NCI-H2081 treated with DMSO at 0.1 percent for 48 hours (cell line): ENCODE measurements at places on chromosomes 2 and 18.
A peak's percentile ranks its signal among the peaks of the same experiment; 100 is the strongest.

DNA sequence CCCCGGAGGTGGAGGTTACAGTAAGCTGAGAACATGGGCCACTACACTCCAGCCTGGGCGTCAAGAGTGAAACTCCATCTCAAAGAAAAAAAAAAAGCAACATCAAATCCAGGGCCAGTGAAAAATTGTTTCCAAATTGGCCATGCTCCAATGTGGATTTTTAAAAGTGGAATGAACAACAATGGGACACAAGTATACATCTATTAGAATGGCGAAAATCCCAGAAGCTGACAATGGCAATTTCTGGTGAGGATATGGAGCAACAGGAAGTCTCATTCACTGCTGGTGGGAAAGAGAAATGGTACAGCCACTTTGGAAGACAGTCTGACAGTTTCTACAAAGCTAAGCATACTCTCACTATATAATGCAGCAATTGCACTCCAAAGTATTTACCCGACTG is 161.4 kb downstream of the UXS1 start:
- DNase-seq, result no peak

DNA sequence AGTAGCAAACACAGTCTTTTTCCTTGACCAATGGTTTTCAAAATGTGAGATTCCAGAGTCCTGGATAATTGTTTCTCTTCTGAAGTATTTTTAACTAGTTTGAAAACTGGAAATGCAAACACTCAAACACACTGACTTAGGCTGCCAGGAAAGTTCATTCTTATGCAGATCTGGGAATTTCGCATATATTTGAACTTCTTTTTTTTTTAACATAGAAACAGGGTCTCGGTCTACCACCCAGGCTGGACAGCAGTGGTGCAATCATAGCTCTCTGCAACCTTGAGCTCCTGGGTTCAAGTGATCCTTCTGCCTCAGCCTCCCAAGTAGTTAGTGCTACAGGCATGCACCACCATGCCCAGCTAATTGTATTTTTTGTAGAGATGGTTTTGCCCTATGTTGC is 79.6 kb downstream of the DYM start:
- DNase-seq, result no peak

DNA sequence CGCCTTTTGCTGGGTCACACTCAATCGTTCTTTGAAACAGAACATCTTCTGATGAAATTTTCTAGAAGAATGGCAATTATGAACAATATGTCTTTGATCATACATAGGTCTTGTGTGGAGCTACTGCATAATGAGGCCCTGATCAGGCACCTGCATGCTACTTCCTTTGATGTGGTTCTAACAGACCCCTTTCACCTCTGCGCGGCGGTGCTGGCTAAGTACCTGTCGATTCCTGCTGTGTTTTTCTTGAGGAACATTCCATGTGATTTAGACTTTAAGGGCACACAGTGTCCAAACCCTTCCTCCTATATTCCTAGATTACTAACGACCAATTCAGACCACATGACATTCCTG is 532 bp downstream of the UGT1A5 start:
- no peak for DNase-seq

DNA sequence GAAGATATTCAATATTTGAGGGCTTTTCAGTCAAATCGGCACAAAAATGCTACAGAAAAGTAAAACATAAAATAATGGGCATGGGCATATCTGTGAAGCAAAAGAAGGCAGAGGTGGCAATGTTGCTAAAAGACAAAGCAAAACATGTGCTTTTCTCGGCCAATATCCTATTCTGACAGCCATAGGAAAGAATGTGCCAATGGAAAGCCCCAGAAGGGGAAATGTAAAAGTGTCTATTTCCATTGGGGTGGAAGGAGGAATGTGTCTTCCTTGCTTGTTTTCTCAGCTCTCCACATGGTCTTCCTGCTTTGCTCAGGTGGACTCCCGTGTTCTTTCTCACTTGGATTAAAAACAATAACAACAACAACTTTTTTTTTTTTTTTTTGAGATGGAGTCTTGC is 13.7 kb upstream of the PER2 start:
- no peak for DNase-seq

DNA sequence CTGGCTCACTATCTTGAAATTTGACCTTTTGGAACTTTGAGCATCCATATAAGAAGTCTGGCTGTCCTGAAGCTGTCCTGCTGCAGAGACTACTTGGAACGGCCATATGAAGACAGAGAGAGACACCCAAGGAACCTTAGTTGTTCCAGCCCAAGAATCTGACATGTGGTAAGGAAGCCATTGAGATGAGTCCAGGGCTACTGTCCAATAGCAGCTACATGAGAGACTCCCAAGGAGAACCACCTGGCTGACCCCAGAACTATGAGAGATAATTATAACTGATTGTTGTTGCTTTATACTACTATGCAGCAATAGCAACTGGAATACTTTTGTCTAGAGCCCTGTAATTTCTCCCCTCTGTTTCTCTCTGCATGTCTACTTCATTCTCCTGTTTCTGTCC is 234.3 kb upstream of the TANK start:
- DNase-seq, result no peak

- no peak for DNase-seq
Measured at GRCh38 chr2:213288913-213289700, 4.8 kb downstream of the SPAG16 start.

DNA sequence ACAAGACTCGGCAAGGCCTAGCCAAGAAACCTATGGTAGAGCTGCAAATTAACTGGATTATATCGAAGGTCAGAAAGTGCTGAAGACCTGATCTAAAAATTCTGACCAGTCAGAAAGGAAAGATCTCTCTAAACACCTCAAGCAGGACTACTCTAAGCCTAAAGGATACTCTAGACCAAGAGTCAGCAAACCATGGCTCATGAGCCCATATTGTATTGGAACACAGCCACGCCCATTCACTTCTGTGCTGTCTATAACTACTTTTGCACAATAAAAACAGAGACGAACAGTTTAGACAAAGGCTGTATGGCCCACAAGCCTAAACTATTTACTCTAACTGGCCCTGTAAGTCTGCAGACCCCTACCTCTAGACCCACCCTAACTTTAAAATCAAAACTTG is 18.7 kb downstream of the RTN4 start:
- DNase-seq, result no peak

GRCh38 chr18:56641714-56642337 is 3.4 kb upstream of the TXNL1 start:
- no peak for DNase-seq

- no peak for DNase-seq
Measured at GRCh38 chr2:198277181-198277580, 472.8 kb downstream of the PLCL1 start.

GRCh38 chr2:82652117-82652516 is 1807.0 kb downstream of the SUCLG1 start:
- DNase-seq, result no peak

DNA sequence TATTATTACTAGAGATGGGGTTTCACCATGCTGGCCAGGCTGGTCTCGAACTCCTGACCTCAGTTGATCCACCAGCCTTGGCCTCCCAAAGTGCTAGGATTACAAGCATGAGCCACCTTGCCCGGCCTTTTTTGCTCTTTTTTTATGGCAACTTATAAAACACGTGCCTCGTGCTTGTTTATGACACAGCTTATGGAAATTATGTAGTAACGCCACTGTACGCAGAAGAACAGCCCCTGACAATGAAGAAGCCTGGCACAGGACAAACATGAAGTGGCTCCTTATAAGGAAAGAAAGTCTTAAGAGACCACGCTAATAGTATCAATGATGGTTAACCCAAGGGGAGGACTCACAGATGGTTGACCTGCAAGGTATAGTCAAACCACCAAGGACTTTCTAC is 37.2 kb upstream of the RAPH1 start:
- no peak for DNase-seq

GRCh38 chr2:26608557-26608956 is 32.6 kb downstream of the CIB4 start:
- no peak for DNase-seq

GRCh38 chr2:26298638-26299393 is 47.1 kb upstream of the SELENOI start:
- no peak for DNase-seq

GRCh38 chr2:151118269-151118668 is 143.4 kb downstream of the RBM43 start:
- no peak for DNase-seq

DNA sequence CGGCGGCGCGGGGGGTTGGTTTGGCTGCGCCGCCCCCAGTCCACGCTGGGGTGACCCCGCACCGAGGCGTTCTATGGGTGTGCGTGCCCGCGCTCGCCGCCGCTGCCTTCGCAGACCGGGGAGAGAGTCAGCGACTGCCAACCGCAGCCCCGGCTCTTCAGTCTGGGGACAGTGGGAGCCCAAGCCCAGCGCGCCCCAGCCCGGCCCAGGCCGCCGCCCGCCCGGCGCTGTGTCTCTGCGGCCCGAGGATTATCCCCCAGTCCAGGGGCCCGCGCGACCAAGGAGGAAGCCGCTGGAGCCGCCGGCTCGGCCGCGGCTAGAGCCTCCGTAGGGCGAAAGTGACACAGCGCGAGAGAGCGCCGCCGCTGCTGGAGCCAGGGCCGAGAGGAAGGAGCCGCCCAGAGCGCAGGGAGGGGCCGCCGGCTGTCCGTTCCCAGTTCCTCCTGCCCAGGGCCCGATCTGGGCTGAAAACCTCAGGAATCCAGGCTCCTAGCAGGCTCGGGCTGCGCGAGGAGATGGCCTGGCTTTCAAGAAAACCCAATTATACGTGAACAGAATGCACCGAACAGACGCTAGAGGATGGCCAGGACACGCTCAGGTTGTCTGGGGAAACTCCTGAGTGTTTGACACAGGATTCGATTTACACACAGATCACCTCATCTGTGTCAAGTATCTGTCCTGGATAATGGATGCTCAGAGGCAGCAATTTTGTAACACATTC is 2.4 kb downstream of the CTIF start:
- DNase-seq, result no peak

- no peak for DNase-seq
Measured at GRCh38 chr2:207150284-207150683, 15.5 kb downstream of the KLF7 start.

DNA sequence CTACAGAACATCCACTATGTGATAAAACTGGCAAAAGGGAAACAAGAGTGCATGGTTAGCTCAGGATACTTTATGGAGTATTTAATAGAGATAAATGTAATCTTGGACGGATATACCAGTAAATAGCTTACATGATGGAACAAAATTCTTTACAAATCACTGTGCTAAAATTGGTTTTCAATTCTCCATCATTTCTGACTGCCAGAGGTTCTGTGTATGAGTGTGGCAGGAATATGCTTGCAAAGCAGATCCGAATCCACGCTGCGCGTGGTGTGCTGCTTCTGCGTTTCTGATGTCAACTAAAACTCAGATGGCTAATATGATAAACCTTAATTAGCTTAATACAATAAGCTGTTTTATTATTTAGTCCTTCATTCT is 2.1 kb downstream of the ZNF532 start:
- no peak for DNase-seq

GRCh38 chr2:43142921-43143438 is 83.4 kb downstream of the ZFP36L2 start:
- DNase-seq, result no peak

DNA sequence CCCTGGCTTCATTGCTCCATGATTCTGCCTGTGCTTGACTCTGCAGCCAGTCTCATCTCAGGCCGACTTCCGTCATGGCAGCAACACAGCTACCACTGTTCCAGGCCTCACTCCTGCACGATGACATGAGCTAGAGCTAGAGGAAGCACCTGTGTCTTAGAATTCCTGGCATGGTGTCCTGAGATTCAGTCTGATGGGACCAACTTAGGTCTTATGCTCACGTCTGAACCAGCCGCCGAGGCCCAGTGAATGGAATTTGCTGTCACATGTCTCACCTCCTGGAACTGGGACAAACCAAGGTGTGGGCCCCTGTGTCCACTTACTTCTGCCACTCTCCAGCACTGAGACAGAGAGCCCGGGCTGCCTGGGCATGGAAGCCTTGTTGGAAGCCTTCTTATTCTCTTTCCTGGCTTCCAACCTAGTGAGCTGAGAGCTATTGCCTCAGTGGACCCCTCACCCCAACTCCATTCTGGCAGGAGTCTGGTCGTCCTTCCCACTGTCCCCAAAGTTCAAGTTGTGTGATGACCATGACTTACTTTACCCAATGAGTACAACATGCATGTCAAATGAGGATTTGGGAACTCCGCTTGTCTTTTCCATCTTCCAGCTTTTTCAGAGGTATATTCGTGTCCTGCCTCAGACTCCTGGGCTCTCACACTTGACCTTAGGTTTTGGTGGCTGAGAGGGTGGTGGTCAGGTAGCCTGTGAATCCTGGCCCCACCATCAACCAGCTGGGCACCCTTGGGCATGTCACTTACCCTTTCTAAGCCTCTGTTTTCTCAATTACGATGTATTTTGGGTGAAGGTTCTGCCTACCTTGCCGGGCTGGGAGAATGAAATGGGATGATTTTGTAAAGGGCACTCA is 39.1 kb upstream of the HS6ST1 start:
- no peak for DNase-seq

GRCh38 chr2:17589406-17590035 is 49.0 kb downstream of the VSNL1 start:
- DNase-seq, result no peak

DNA sequence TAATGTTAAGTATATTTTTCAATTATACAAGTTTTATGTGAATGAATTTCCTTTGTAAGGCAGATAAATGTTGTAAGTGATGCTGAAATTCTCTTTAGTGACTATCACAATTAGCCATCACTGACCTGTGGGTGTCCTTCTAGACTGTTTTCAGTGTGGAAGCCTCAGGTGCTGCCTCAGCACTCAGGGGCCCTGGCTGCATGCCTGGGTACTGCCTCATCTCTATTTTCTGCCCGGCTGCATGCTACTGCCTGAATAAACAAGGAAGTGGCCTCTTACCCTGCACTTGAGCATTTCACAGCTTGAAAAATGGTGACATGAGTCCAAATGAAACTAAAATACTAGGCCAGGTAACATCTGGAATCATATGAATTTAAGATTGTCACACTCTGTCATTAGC is 787.6 kb upstream of the SALL3 start:
- peak; percentile 44 for DNase-seq

- DNase-seq, result no peak
Measured at GRCh38 chr2:240864475-240864874, 4.1 kb upstream of the AGXT start.

DNA sequence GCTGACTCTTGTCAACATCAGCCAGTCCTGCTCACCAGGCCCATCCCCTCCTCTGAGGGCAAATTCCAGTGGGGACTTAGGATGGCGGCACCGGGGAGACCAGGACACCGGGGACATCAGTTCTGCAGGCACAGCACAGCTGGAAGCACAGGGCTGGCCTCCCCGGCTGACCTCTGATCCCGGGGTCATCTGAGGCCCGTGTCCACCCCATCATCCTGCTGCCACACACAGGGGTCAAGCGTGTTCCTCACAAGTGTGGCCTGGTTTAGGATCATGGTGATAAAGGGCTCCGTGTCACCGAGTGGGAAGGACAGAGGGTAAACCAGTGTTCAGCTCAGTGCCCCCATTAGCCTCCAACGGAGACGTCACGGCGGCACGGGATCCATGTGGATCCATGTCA is 58.1 kb upstream of the CTDP1 start:
- no peak for DNase-seq

GRCh38 chr2:46669016-46669415 is 189.7 kb downstream of the TMEM247 start:
- DNase-seq, result no peak

DNA sequence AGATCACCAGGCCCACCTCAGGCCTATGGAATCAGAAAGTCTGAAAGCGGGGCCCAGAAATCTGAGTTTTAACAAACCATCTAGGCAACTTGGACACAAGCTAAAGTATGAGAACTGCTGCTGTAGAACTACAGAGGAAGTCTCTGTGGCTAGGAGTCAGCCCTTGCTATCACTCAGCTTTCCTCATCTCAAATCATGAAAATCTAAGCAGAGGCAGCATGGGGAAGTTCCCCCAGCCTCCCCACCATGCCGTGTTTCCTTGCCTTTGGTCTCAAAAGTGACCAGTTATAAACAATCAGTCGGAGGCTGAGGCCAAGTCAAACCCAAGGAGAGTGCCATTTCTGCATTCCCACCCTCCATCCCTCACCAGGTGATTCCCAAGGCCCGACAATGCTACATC is 404.7 kb downstream of the BCL11A start:
- no peak for DNase-seq
